Vagina (tissue), 2 donors: ENCODE measurements at places on chromosomes 13 and 19.

- no peak for DNase-seq
Observed at GRCh38 chr13:30851697-30852096, 54.4 kb upstream of the MEDAG start.

- no peak for DNase-seq
Observed at GRCh38 chr13:46739447-46740098, 57.4 kb downstream of the ESD start.

DNA sequence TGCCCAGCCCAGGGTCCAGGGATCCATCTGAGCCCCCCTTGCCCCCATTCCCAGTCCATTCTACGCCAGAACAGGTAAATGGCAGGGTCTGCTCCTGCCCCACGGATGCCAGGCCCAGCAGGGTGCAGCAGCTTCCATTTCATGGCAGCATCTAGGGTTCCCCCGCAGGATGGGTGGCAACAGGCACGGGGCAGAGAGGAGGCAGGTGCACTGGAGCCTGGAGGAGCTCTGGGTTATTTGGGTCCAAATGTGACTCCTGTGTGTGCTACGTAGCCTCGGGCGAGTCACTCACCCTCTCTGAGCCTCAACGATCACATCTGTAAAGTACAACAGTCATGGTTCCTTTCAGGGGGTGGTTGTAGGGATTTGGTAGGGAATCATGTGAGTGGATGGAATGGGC, 27.4 kb downstream of the IL12RB1 start:
- DNase-seq, result no peak

GRCh38 chr19:16714702-16715287, 4.9 kb upstream of the NWD1 start:
- no peak for DNase-seq

- peak; percentile 67 for DNase-seq
Observed at GRCh38 chr19:28556371-28556770, 656.6 kb downstream of the UQCRFS1 start.

DNA sequence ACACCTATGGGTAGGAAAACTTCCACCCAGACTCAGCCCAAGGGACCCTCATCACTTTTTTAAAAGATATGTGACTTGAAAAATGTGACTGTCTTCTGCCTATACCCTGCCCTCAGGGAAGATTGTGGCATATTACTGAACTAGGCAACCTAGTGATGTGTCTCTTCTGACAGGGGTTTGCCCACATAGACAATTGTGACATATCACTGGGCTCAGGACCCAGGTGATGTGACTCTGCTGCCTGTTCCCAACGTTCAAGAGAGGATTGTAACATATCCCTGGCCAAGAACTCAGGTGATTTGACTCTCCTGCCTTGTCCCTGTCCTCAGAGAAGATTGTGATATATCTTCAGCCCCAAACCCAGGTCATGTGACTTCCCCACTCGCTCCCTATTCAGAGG, 86.3 kb upstream of the ZNF43 start:
- peak; percentile 18 for DNase-seq

GRCh38 chr13:65857942-65858565, 1372.1 kb downstream of the PCDH9 start:
- no peak for DNase-seq

DNA sequence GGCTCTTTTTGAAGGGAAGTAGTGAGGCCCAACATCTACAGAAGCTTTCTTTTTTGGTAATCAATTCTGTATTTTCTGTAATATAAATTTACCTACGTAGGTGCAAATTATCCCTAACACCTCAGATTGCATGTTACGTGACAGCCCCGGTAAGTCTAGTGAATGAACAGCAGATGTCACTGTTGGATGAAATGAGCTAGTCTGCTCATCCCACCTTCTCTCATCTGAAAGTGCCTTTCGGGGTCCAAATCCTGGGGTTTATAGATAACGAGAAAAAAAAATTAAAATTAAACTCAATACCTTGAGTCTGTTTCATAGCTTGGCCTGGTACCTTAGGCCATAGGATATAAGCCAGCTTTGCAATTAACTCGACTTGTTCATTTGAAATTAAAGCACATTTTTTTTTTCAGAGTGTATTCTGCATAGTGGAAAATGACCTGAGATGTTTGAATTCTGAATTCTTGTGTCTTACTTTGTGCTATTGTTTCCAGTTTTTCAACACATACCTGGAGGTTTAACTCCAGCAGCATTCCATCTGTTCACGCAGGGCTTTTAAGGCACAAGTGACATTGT, 548.2 kb downstream of the GPC5 start:
- DNase-seq, result no peak

DNA sequence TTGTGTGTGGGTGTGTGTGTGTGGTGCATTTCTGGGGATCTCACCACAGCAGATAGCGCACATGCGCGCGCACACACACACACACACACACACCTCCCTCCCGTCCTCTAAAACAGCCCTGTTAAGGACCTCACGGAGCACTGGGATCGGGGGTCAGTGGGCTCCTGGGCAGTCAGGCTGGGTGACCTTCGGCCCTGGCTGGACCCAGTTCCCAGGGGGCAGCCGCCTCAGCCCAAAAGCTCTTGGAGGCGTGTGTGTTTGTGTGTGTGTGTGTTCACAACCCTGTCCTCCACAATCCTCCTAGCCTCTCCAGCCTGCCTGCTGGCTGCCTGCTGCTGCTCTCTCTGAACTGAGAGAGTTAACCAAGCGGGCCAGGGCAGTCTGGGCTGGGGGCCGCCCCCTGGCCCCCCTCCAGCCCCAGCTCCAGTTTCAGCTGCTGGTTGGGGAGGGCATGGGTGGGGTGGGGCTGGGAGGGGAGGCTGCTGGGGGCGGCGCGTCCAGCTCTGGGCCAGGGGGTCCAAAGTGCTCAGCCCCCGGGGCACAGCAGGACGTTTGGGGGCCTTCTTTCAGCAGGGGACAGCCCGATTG, at the start of gene FXYD1:
TSS of gene FXYD1 (plus strand) at position 520 of the 588 bp plus-strand sequence. CDS start 1,256 bp downstream, outside the sequence.
- no peak for DNase-seq

GRCh38 chr19:32131005-32131404, 214.4 kb upstream of the ZNF507 start:
- no peak for DNase-seq

- DNase-seq, result no peak
Observed at GRCh38 chr13:33251131-33251661, 34.4 kb downstream of the STARD13 start.

- no peak for DNase-seq
Observed at GRCh38 chr13:105991622-105992277, 543.7 kb downstream of the EFNB2 start.

DNA sequence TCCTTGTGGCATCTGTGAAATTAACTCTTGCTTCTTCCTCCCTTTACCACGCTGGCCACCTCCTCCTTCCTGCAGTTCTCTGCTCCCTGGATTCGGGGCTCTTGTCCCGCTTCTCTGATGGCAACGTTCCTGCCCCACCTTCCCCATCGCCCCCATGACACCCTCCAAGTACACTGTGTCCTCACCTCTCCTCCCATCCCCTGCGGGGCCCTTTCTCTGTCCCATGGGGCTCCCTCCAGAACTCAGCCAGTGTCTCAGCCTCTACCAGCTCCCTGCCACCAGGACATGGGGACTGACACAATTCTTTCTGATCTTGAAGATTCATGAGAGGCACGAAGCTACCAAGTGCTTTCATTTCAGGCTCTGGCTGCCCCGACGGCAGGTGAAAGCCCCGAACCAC, 9.1 kb downstream of the CARS2 start:
- DNase-seq, result no peak

GRCh38 chr13:44142941-44143665, 230.5 kb upstream of the SERP2 start:
- DNase-seq, result no peak

- DNase-seq, result no peak
Observed at GRCh38 chr13:62205273-62205672, 789.6 kb upstream of the PCDH20 start.

DNA sequence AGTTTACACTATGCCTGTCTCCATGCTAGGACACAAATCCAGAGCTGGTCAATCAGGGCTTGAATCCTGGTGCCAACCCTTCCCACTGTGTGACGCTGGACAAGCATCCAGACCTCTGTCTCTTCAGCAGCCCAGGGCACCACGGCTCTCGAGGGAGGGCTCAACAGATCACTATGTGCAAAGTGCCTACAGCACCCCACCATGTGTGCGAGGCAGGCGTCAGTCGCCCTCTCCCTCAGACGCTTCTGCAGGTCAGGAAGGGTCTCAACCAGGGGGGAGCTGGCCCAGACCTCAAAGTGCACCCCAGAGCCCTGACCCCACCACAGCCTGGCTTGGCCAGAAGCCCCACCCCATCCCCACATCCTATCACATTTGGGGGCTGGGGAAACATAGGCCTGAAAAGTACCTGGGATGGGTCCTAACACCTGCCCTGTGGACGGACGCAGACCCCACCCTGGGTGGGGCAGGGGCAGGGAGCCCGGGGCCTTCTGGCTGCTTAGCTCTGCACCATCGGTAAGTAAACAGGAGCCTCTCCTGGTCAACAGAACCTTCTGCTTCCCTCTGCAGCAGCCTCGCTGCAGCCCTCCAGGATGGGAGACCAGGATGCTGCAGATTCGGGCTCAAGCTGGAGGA, 2.9 kb upstream of the C2CD4C start:
- DNase-seq, result no peak

GRCh38 chr13:97076898-97077297, 82.6 kb upstream of the OXGR1 start:
- DNase-seq, result no peak

- no peak for DNase-seq
Observed at GRCh38 chr13:102940143-102940542, 94.3 kb downstream of the ERCC5 start.

- DNase-seq, result no peak
Observed at GRCh38 chr19:18670312-18670711, 13.2 kb upstream of the CRTC1 start.

GRCh38 chr13:19927117-19927748, 31.3 kb upstream of the ZMYM2 start:
- DNase-seq, result no peak

DNA sequence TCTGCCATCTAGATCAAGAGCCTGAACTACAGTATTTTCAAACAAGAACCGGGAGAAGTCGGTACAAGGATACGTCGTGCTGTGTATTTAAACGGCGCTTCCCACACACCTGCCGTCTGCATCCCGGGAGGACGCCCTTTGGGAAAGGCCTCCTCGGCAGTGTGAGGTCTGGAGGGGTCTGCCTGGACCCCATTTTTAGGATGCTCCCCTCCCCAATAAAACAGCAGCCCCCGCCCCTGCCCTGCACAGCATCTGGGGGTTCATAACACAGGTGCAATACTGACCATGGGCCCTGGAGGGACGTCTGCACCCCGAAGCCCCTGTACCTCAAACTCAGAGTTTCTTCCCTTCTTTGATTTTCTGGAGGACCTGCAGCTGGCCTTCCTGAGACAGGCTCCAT, 4.1 kb upstream of the C13orf46 start:
- no peak for DNase-seq

DNA sequence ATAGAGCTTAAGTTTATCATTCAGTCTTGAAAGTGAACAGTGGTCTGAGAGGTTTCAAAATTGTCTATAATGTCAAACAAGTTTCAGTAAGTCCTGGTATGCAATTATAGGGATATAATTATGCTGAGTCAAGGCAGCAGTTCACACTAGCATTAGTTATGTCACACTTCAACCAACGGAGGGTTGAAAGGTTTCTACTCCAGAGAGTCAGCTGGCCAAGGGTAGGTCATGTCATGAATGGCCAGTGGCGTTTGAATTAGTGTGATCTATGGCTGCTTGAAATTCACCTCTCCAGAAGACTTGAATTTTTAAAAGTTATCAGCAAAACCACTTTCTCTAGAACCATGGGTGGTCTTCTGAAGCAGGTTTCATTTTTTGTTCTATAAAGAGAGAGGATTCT, 108.6 kb downstream of the TNFRSF19 start:
- DNase-seq, result no peak

DNA sequence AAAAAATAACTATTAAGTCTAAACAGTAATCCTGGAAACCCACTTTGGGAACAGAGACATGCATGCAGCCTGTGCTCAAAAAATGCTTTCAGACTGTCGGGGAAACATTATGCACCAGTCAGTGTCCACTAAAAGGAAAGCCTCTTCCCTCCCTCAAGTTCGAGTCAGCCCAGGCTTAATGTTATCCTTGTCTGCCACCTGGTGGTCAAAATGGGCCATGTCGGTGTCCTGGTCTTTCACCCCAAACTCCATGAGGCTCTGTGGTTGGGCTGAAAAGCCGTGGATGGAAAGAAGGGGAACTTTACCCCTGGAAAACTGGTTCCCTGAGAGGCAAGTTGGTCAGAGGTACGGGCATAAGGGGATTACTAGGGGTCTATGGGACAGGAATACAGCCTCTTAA, 88.4 kb upstream of the ZNF492 start:
- no peak for DNase-seq

DNA sequence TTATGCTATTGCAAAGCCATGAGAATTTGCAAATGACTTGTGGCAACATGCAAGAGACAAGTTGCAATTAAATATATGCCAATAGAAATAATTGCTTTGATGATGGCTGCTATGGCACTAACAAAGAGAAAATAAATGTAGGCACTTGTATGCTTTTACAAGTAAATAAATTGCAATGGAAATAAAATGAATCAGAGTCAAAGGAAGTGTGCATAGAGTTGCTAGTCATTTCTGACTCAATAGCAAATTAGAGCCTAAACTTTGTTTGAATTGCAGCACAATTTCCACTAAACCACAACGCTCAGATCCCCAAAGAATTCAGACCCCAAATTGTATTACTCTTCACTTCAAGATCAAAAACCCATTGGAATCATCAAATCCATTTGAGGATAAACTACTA, 792.1 kb upstream of the ARGLU1 start:
- DNase-seq, result no peak

DNA sequence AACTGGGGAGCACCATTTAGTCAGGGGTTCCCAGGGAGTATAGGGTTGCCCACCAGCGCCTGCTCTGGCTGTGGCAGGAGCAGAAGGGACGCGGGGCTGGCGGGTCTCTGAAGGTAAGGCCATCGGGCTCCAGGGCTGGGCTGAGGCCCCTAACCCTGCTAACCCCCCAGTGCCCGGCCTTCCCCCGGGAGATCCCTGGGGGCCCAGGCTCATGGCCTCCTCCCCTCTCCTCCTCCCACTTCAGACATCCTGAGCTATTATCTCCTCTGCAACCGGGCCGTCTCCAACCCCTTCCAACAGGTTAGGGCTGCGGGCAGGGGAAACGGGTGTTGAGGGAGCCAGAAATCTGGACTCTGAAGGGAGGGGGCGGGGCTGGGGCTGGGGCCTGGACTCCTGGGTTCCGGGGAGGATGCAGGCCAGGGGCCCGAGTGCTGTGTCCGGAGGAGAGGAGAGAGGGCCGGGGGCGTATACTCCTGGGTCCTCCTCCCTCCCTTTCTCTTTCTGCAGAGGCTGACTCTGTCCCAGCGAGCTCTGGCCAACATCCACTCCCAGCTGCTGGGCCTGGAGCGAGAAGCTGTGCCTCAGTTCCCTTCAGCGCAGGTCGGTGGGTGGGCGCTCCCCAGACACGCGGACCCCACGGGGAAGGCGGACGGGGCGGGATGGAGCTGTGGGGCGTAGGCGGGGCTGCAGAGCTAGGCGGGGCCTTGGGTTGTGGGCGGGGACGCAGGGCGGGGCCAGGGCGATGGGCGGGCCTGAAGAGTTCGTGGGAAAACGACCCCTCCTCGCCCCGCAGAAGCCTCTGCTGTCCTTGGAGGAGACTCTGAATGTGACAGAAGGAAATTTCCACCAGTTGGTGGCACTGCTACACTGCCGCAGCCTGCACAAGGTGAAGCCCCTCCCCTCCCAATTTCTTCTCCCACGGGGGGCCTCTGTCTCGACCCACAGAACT, 15.3 kb downstream of the TTYH1 start:
- DNase-seq, result no peak

GRCh38 chr13:21025539-21025938, 35.8 kb downstream of the LATS2 start:
- no peak for DNase-seq
